CD4-positive, alpha-beta T cell treated with Interleukin-4 for 4 hours (primary cell): ENCODE measurements at places on chromosomes 6 and 20.
A peak's percentile ranks its signal among the peaks of the same experiment; 100 is the strongest.

GRCh38 chr6:136192902-136193301 is 57.2 kb downstream of the MTFR2 start:
- DNase-seq = no peak

- no peak for DNase-seq
These were observed at the start of gene CCR6 for GRCh38 chr6:167122827-167123657. CCR6 (plus strand) TSS chr6:167123096; CDS start chr6:167136135, 13,039 bp downstream.

- DNase-seq = no peak
These were observed 25.2 kb upstream of the GTSF1L start for GRCh38 chr20:43752051-43752360.

DNA sequence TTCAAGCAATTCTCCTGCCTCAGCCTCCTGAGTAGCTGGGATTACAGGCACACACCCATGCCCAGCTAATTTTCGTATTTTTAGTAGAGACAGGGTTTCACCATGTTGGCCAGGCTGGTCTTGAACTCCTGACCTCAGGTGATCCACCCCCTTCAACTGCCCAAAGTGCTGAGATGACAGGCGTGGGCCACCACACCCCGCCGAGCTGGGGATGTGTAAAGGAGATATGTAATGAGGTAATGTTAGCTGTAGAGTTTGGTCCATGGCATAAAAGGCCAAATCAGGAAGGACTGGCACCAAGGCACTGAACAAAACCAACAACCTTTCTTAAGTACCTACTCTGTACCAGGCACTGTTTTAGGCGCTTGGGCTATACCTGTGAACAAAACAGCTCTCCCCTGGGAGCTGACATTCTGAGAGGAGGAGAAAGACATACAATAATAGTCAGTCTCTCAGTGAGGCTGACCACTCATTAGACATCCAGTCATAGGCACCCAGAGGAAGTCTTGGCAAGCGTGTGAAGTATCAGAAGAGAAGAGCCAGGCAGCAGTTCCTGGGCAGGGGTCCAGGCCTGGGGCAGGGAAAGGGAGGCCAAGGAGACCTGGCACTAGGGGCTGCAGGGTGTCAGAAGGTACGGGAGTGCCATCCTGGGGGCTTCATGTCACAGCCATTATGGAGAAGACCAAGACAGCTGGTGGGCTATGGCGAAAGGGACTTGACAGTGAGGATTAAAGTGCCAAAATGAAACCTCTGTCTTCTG is 164.8 kb upstream of the DTNBP1 start:
- no peak for DNase-seq

DNA sequence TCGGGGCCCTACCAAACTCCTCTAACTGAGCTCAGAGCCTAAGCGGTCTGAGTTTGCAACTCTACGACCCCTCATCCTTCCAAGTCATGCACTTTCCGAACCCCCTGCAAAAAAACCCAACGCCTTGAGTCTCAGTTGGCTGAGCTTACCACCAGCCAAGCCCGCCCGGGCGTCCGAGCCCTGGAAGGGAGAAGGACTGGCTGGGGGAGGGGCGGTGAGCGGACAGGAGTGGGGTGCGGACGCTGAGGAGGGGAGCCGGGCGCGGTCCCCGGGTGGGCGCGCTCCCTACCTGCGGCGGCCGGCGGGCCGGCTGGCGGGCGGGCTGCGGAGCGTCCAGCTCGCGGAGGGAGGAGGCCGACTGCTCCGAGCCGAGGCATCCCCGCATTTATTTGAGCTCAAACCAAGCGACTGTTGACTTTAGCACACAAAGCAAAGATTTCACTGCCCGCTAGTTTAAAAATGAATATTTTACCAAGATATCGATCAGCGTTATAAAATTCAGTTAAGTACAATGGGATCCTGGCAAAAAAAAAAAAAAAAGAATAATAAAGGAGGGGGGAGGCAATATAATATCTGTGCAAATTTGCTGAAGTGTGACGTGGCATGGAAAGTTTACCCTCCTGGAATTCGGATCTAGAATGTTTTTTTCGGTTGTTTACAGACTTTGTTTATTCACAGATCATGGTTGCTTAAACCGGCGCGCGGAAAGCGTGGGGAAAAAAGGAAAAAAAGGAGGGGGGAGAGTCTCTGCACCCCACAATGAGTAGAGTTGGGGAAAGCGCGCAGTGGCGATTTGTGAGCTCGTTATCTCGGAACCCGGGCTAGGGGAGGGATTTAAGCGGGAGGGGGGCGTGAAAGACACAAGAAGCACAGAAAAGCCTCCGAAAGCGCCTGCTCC is 5.9 kb downstream of the FOXA2 start:
- DNase-seq = no peak

- DNase-seq = peak; percentile 30
These were observed 161.0 kb downstream of the ASCC3 start for GRCh38 chr6:100719883-100720682.

- DNase-seq = peak; percentile 64
These were observed 44.0 kb upstream of the ZBTB24 start for GRCh38 chr6:109526905-109527628.

- DNase-seq = no peak
These were observed 151.1 kb downstream of the TTLL2 start for GRCh38 chr6:167475947-167476346.

- no peak for DNase-seq
These were observed 2.7 kb upstream of the MCCD1 start for GRCh38 chr6:31525932-31526591.

DNA sequence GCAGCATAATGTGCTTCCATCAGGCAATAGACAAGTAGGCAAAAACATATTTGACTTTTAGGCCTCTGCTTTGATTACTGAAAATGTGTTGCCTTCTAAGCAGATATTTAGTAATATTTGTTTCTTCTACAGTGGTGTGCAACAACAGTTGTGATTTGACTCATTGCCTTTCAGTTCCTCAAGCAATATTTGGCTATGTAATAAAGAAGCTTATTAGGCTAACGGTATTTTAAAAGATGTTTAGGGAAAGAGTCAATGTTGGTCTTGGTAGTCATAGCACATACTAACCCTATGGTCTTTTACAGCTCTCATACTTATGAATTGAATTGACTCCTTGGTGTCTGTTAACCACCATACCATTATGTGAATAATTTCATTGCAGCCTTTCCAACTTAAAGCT is 124.1 kb downstream of the GRIK2 start:
- DNase-seq = no peak

DNA sequence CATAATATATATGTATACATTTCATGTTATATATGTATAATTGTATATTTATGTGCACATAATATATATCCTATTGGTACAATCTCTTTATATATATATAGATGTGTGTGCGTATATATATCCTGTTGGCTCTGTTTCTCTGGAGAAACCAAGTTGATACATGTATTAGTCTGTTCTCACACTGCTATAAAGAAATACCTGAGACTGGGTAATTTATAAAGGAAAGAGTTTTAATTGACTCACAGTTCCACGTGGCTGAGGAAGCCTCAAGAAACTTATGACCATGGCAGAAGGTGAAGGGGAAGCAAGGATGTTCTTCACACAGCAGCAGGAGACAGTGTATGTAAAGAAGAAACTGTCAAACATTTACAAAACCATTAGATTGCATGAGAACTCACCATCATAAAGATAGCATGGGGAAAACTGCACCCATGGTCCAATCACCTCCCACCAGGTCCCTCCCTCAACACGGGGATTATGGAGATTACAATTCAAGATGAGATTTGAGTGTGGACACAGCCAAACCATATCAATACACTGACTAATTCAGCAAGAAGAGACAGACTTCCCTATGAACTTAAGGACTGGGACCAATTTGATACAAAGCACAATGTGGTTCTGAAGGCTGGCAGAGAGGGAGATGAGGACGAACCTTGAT is 14.0 kb downstream of the CST3 start:
- DNase-seq = no peak

DNA sequence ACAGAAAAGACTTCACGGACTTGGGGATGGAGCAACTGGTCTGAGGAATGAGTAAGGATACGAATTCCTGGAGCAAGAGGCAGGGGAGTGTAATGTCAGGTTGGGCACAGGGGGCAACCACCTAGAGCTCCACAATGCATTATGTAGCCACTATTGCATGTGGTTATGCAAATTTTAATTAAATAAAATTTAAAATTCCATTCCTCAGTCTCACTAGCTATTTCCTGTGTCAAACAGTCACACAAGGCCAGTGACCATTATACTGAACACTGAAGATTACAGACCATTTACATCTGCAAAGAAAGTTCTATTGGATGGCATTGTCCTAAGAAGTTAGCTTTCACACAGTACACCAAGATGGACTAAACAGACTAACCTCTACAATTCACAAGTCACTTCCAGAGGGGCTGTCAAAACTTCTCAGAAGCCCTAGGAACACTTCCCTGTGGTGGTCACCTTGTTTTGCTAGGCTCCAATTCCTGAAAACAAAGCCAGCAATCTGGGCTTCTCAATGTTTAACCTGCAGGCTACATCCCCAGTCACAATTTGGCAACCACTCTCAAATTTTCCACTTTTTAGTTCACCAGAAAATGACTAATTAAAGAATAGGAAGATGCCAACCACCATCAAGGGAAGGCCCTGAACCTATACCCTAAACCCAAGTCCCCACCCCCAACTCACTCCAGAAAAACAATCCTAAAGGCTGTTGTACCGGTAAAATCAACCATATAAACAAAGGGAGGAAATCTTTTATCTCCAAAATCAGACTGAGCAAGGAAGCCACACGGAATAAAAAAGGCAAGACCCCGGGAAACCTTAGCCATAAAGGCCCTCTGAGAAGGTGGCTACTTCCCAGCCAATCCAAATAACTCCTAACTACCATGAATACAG is 34.2 kb upstream of the C20orf203 start:
- no peak for DNase-seq

DNA sequence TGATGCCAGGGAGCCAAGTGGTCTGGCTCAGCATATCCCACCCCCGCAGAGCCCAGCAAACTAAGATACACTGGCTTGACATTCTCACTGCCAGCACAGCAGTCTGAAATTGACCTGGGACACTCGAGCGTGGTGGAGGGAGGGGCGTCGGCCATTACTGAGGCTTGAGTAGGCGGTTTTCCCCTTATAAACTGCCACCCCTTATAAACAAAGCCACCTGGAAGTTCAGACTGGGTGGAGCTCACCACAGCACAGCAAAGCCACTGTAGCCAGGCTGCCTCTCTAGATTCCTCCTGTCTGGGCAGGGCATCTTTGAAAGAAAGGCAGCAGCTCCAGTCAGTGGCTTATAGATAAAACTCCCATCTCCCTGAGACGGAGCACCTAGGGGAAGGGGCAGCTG is 19.4 kb downstream of the TINAG start:
- DNase-seq = no peak

GRCh38 chr20:59908855-59909254 is 24.6 kb downstream of the SYCP2 start:
- DNase-seq = no peak

DNA sequence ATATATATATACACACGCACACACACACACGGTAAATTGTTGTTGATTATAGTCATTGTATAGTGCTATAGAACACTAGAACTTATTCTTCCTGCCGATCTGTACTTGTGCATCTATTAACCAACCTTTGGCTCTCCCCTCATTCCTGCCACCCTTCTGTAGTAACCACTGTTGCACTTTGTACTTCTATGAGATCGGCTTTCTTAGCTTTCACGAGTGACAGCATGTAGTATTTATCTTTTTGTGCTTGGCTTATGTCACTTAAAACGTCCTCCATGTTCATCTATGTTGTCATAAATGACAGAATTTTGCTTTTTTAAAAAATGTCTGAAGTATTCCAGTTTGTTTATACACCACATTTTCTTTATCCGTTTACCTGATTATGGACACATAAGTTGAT is 20.9 kb upstream of the DYNLRB1 start:
- no peak for DNase-seq

GRCh38 chr20:33199026-33199425 is 18.1 kb upstream of the BPIFA3 start:
- DNase-seq = no peak

- no peak for DNase-seq
These were observed 602 bp downstream of the PPP1R11 start for GRCh38 chr6:30067460-30068139.

- DNase-seq = no peak
These were observed 61.5 kb downstream of the LYRM4 start for GRCh38 chr6:5199283-5199682.

DNA sequence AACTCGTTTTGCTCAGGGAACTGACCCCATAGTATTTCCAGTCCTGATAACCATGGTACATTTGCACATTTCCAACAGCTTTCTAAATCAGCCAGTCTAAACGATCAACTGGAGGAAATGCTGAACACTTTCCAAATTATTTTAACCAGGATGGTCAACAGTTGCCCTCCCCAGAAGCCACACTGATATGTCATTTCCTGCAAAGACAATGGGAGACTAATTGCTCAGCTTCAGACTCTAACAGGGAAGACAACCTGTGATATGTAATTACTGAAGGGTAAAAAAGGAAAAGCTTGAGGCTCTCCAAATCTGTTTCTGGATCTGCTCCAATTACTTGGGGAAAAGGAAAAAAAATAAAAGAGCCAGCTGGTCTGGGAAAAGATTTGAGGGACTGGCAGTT is 88.8 kb downstream of the FYN start:
- no peak for DNase-seq

GRCh38 chr20:9202420-9203080 is 133.7 kb downstream of the PLCB4 start:
- DNase-seq = no peak

GRCh38 chr6:3608159-3608558 is 143.4 kb downstream of the PXDC1 start:
- DNase-seq = no peak

GRCh38 chr20:20317621-20318364 is 50.1 kb upstream of the INSM1 start:
- no peak for DNase-seq

DNA sequence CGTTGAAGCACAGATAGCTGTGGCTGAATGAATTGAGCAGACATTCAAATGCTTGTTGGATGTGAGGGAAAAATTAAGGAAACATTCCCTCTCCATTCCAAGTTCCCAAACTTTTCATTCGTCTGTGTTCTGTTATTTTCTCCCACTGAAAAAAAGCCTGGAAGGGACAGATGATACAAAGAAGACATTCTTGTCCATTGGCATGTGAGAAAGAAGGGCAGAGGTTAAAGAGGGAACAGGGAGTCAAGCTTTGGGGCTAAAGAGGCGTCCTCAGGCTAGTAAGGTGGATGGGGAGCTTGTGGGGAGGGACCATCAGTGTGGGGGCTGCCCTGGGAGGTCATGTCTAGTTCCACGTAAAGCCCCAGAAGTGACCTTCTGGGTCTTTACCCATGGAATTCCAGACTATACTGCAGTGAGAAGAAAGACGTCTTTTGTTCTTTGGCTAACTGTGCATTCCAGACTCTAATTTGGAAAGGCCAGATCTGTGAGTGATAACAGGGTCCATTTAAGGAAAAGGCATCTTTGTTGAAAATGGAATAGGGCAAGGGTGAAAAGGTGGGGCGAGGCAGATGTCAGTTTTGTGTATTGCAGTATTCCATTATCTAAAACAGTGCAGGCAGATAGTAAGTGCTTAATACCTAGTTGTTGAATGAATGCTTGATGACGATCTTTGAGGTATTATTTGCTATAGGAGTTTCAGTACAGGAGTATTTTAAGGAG is 117.5 kb downstream of the SOX4 start:
- no peak for DNase-seq

DNA sequence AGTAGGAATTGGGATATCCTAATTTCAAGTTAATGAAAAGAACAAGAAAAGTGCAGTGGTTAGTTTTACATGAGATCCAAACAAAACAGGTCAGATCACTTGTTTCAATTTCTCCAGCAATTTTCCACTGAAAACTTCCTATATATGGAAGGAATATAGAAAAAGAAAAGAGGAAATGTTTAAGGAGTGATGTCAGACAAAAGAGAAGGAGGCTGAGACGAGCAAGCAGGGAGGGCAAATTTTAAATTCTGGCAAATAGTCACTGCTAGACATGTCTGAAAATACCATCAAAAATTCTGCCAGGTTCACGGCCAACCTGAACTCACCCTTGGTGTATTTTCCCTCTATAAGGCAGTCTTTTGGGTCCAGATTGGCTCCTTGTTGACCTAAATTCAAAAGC is 9.5 kb upstream of the NUP153 start:
- DNase-seq = no peak
